ENCODE measurements at places on chromosomes 6 and 20.

GRCh38 chr20:62281161-62281933, 21.4 kb upstream of the ADRM1 start:
- no peak for DNase-seq

GRCh38 chr6:148650941-148651505, 95.8 kb upstream of the UST start:
- DNase-seq, result peak; percentile 38

- DNase-seq, result no peak
Observed at GRCh38 chr20:61234224-61234890, 17.7 kb upstream of the CDH4 start.

GRCh38 chr20:52404671-52405070, 213.1 kb upstream of the ZFP64 start:
- DNase-seq, result no peak

- no peak for DNase-seq
Observed at GRCh38 chr20:62475772-62476055, at the start of gene GATA5. Gene GATA5, minus strand, starts transcription at chr20:62475995. Its CDS starts 474 bp downstream, at chr20:62475521.

DNA sequence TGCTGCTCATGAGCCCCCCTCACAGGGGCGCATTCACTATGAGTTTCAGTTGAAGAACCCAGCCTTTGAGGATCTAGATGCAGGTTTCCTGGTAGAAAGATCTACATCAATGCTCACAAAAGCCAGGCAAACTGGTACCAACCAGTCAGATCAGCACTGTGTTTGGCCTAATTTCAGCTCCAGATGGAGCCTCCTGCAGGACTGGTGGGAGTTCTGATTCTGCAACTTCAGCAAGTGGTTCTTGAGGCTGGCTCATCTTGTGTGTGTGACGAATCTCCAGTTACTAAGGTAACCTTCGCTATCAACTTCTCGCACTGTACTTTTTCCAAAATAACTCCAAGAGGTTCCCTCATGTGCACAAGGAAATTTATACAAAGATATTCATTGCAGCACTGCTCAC, 118.8 kb downstream of the ZMYND8 start:
- DNase-seq, result no peak

DNA sequence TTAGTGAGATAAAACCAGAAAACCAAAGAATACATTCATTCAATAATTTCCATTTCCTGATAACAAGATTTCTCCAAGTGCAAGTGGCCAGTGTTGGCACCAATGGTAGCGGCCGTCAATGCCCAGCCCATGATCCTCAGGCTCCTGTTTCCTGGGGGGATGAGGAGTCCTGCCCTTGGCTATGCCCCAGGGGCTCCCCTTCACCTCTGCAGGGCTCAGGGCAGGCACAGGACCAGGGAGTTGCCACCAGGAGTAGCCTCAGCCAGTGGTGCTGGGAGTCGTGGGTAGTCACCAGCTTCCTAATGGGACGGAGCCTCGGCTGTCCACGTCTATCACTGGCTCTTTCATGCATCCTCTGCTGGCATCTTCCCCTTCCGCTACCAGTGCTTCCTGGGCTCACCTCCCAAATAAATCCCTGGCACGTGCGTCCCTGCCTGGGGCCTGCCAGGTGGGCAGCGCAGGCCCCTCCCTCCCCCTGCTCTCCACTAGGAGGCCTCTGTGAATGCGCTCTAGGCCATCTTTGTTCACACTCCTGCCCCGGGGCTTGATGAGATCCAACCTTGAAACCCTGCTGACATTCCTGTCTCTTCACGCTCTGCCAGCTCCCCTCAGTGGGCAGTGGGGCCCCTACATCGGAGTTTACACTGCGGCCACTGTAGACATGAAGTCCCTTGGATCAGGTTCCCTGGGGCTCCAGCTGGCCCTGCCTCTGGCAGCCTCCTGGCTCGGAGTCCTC, 215.7 kb downstream of the SYNDIG1 start:
- DNase-seq, result no peak

DNA sequence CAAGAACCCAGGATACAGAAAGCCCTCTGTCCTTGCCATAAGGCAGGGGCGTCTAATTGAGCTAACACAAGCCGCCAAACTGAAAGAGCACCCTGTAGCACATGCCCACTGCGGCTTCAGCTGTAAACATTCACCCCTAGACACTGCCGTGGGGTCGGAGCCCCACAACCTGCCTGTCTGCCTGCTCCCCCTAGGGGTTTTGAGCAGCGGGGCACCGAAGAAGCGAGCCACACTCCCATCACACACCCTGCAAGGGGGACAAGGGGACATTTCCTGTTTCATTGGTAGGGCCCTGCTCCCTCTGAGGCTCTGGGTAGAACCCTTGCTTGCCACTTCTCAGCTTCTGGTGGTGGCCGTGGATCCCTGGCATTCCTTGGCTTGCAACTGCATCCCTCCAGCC, 45.2 kb upstream of the BCLAF1 start:
- DNase-seq, result no peak

DNA sequence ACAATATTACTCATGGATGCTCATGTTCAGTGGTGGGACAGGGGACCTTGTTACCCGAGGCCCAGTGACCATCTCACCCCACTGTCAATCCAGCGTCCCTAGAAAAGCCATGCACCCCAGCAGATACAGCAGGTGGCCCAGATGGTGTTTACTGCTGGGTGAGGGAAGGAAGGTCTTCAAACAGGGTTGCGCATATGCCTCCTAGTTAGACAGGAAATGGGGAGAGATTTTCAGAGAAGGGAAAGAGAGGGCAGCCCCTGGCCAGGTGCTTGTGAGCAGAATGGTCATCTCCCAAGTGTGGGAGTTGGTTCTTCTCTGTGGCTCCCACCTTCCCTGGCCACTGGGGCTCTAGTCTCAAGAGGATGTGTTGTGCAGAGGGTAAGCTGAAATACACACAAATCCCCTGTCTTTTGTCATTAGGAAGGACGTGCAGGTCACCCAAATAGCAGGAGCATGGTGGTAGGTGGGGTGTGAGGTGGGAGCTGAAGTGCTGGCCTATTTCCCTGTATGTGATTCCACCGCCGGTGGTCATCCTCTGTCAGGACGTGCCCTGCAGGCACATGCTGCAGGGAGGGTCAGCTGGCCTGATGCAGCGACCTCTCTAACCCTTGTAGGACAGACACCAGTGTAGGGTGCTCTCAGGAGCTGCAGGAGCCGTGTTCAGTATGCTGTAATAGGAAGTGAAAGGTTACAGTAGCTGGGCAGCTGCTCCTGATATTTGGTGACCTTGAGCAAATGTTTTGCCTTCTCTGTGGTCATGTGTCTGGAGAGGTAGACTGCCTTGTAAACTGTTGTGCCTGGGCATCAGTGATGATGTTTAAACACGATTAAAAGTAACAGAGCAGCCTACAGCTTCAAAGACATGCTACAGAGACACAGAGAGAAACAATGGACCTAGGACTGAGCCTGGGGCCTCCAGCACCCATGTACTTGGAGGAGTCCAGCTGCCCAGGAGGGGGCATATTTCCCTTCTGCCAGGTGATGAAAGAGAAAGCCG, 3.2 kb upstream of the CST3 start:
- no peak for DNase-seq

GRCh38 chr6:64736421-64736950, 970.5 kb downstream of the EYS start:
- DNase-seq, result no peak

GRCh38 chr6:169825558-169826225, 74.3 kb downstream of the ERMARD start:
- DNase-seq, result no peak

- no peak for DNase-seq
Observed at GRCh38 chr20:21518292-21518991, 4.6 kb upstream of the NKX2-2 start.

GRCh38 chr20:35271904-35272303, 6.0 kb downstream of the MMP24OS start:
- no peak for DNase-seq

GRCh38 chr6:10837995-10838793, at the start of gene MAK:
Gene MAK, minus strand, starts transcription at chr6:10838539. Its CDS starts 7,891 bp downstream, at chr6:10830648.
- DNase-seq, result peak; percentile 91

- no peak for DNase-seq
Observed at GRCh38 chr6:11161031-11161956, 49.8 kb upstream of the ERVFRD-1 start.

GRCh38 chr20:63540417-63541186, 3.4 kb upstream of the PTK6 start:
- DNase-seq, result no peak

GRCh38 chr20:23255716-23256385, 94.7 kb upstream of the NXT1 start:
- peak; percentile 89 for DNase-seq
